ENCODE measurements at places on chromosomes 11 and 22.
A peak's percentile ranks its signal among the peaks of the same experiment; 100 is the strongest.

DNA sequence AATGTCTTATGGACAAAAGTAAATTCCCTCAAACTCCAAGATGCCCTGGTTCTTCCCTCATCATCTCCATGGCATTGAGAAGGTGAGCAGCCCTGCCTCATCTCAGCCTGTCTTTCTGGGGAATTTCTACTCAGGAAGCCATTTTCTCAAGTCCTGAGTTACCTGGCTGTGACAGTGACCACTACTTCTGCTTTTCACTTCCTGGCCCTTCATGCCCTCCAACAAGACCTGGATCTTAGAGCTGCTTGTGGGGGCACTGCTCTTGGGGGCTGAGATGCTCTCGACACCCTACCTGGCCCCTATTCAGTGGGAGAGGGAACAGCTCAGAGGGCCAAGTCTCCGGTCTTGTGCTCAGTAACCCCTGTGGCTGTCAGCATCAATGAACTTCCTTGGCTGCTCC lies 5.5 kb upstream of the IGSF22 start:
- no peak for DNase-seq

- DNase-seq: no peak
Observed at GRCh38 chr11:12961615-12962014, 47.5 kb upstream of the RASSF10 start.

DNA sequence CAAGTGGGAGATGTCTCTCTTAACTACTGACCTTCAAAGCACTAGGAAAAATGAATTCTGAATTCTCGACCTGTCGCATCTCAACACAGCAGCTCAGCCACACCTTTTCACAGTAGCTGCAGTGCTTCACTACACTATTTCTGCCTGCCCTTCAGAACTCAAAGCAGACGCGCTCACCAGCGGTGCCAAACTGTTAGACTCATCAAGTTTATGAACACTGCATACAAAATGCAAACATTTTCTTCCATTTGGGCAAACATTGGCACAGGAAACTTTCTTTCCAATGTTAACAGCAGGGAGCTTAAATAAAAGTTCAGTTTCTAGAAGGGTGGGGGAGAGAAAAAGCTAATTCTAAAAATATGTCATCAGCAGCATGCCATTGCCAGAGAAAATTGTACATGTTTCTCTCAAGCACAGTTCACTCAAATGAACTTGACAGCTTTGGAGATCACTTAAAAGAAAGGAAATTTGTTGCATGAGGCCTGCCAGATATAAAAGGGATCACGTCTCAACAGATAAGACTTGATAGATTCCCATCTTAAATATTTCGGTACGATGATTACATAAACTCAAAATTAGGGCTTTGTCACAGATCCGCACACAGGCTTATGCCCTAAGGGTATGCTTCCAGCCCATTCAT lies 82.7 kb downstream of the CADM1 start:
- DNase-seq: no peak

DNA sequence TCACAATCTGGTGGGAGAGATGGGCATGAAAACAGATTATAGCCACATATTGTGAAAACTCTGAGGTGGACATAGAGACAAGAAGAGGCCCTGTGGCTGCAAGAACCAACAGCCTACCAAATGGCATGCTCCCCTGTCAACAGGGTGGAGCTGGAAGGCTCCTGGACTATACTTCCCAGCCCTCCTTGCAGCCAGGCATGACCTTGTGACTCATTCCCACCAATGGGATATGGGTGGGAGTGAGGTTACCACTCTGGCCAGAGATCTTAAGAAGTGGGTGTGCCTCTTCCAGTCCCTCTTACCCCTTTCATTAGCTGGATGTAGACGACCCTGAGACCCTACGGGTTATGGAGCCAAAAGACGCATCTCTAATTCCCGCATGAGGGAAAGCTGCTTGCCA lies 126.4 kb upstream of the ZBED5 start:
- no peak for DNase-seq

DNA sequence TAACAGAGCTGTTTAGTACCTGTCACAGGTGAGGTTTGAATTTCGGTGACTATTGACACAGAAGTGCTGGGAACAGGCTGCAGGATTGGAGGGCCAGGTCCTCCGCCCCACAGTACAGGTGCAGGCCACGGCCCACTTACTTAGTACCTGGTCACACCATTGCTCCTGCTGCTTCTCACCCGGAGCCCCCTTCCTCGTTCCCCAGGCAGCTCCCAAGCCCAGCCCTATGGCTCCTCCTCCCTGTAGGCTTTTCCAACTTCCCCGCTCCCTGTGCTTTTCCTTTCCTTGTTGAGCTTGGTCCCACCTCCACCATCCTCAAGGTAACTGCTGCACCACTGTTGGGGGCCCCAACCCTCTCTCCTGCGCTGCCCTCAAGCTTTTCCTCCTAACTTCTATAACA lies 27.9 kb upstream of the ANO1 start:
- peak; percentile 9 for DNase-seq

GRCh38 chr11:6875761-6876160 lies 664 bp upstream of the OR10A4 start:
- DNase-seq: no peak

DNA sequence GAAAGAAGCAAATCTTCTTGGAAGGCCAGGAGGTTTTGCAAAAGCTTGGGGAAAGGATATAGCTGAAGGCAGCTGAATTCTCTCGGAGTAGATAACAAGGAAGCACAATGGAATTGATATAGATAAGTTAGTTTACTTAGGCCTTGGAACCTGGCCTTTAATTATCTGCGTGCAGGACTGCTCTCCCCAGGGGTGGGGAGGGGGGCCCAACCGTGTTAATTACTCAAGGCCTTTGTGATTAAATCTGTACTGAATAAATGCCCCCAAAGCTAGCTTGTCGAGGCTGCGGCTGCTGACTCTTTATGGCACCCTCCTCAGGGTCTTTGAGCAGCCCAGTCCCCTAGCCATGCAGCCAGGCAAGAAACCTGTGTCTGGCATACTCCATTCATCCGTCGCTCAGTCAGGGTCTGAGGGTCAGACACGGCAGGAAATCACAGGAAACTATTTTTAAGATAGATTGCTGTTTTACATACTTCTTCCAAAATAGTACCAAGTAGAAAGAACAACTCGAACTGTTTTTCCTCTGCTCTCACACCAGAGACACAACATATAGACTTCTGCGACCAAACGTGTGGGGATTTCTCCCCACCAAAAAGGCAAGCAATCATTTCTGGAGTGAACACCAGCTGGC lies 36.5 kb downstream of the MS4A2 start:
- DNase-seq: no peak

- DNase-seq: no peak
Observed at GRCh38 chr11:113991170-113991569, 16.3 kb downstream of the HTR3A start.

- peak; percentile 25 for DNase-seq
Observed at GRCh38 chr11:126311401-126312291, 7.8 kb downstream of the DCPS start.

- DNase-seq: no peak
Observed at GRCh38 chr11:74638869-74639268, 46.5 kb downstream of the POLD3 start.

- no peak for DNase-seq
Observed at GRCh38 chr22:33520904-33521780, 399.1 kb downstream of the LARGE1 start.

DNA sequence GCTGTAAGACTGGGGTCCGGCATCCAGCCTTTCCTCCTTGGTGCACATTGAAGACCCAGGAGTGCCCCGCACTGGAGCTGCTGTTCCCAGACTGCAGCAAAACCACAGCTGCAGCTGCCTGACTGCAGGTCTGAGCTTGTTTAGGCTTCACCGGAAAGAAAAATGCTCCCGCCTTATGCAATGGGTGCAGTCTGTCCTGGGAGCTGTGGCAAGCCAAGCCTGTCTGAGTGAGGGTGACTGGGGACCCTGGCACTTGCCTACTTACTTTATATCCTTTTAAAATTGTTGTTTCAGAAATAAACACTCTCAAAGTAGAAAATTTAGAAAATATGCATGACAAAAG lies 23.3 kb upstream of the CD44 start:
- DNase-seq: no peak

DNA sequence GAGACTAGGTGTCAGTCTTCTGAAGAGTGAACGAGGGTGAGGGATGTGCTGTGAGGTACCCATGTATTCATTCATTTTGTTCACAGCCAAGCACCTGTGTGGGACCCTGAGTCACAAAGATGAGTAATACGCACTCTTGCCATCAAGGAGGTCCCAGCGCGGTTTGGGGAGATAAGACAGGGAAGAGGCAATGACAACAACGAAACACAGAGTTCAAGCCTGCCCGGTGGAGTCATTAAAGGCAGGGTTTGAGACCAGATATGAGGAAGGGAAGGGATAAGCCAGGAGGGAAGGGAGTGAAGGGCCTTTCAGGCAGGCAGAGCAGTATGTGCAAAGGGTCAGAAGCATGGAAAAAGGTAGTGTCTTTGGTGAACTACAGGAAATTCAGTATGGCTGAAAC lies 4.6 kb downstream of the DCHS1 start:
- no peak for DNase-seq
